ENCODE measurements at places on chromosomes 4 and X.

DNA sequence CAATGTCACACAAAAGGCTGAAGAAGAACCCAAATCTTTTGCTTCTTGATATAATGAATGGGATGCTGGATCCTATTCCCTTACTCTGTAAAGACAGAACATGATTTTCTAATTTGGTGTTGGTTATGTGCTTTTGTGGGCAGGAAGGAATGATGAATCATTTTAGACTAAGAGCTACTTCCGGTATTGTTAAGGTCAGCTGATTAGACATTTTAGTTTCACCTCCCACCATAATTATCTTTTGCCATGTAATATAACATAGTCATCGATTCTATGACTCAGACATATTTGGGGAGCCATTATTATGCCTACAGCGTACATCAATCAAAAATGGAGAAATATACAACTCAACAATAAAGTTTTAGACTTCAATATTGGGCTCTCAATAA is 265.3 kb downstream of the ZNF674 start:
- peak; percentile 48 for DNase-seq

DNA sequence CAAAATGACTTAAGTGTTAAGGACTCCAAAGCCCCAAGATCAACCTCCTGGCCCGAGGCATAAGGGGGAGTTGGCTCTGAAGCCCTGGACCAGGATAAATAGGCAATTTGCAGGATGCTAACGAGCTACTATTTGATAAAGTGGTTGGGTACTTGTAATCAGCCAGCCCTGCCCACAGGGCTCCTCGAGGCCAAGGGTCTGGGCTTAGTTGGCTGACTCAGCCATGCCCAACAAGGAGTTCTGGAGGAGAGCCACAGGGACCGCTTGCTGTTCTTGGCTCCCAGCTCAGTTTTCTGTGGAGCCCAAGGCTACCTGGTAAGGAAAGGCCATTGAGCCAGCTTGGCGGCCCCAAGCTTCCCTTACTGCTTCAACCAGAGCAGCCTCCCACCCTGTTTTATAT is 7.8 kb downstream of the HMGB3 start:
- no peak for DNase-seq

DNA sequence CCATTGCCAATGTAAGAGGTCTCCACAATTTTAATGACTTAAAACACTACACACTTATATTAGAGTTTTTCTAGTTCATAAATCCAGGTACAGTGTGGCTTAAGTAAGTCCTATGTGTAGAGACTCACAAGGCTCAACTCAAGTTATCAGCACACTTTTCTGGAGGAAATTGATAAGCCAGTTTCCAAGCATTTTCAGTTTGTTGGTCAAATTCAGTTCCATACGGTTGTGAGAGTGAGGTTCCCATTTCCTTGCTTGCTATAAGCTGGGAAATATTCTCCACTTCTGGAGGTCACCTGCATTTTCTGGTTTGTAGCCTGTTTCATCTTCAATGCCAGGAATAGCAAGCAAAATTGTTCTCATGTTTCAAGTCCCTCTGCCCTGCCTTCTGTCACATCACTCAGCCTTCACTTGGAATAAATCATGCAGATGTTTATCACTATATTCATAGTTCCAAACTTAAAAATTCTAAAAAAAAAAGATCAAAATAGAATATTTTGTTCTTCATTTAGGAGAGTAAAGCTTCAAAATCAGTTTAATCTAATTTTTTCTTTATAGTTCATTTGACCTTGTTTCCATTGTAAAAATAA is 1137.5 kb upstream of the INTU start:
- DNase-seq = no peak

DNA sequence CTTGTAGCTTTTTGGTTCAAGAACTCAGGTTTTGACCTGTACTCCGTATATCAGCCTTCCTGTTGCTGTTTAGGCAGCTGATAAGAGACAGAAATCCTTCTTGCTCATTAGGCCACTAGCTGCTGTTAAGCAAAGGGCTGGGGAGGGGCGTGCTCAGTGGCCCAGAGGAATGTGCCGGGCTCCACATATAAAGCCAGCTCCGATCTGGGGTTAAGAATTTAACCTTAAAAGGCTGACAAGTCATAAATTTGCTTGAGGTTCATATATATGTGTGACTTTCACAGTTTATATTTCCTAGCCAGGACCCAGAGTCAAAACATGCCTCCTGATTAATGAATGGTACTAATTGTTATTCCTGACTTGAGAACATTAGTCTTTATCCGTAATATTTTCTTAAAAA is 15.3 kb downstream of the GPC3 start:
- no peak for DNase-seq

- DNase-seq = no peak
Observed at GRCh38 chrX:94400488-94400887, 726.5 kb downstream of the FAM133A start.

DNA sequence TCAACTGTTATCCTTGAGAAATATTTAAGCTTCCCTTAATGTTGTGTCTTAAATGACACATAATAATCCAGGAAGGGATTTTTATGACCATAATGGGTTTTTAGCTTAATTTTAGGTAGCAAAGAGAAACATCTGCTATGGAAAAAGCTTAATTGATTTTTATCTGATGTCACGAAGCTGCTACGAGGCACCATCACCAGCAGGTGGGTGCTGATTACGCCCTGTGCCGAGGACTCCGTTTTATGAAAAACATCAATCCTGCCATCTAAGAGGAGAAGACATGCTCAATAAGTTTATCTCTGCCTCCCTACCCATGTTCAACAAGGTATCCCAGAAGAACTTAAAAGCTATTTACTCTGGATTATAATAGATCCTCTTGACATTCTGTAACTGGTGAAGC is 280.6 kb upstream of the ZFP42 start:
- no peak for DNase-seq

- DNase-seq = no peak
Observed at GRCh38 chr4:146159384-146160058, 16.0 kb upstream of the LSM6 start.
